ENCODE measurements at places on chromosomes 12 and 14. TPM values are rescaled to one million over a fixed set of nuclear protein-coding genes. Genes with fewer than 3 reads are reported as not detected.

GRCh38 chr14:104096318-104096717, 10.8 kb downstream of the ASPG start:
- H3K4me1 ChIP-seq, result peaks cover 3% of the 10 kb centered on the region
- DNase-seq, result no peak
- H3K36me3 ChIP-seq, result no peaks in the 10 kb centered on the region
- H3K27me3 ChIP-seq, result no peaks in the 10 kb centered on the region

DNA sequence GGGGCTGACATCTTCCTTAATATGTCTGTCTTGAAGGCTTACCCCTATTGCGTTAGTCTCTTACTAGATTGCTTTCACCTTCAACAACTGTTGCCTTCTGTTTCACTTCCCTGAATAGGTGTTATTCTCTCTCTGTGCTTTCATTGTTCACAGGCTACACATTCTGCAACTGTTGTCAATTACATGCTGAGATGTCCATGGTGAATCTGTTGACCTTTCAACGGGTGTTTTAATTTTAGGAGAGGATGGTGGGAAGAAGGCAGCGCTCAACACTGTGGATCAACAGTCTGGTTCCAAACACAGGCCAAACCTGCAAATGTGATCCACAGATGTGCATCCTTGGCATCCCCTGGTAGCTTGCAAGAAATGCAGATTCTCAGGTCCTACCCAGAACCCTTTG, 101.9 kb downstream of the DACT1 start:
- H3K27ac ChIP-seq, result no peak overlapping the region
- H3K36me3 ChIP-seq, result no peaks in the 10 kb centered on the region
- peaks cover 3% of the 10 kb centered on the region for H3K4me1 ChIP-seq
- H3K4me3 ChIP-seq, result no peak overlapping the region
- DNase-seq, result no peak

DNA sequence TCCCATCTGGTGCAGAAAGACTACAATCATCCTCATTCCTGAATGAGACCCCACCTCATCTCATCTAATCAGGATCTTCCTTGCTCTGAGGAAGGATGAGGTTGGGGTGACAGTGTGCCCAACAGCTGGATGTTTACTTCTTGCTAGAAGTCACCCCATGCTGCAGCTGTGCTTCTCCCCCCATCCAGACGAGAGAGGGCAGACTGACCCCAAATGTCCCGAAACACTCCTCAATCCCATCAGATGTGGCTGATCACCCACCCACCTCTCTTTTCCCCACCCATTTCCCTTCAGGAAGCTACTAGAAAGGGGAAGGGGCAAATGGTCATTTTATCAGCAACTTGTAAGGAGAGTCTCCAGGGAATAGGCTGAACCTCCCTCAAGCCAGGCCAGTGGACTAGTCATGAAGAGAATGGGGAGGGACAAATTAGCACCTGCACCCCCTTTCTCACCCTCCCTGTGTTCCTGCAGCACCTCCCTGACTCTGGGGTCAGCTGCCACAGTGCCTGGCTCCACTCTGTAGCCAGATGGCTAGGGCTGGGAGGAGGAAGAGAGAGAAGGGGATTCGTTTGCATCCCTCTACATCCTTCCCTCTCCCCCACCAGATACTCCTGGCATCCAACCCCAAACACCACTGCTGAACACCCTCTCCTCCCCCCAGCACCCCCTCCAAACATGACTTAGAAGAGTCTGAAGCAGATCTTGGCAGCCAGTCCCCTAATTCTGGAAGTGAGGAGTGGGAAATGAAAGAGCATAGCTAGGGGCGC, 2.8 kb upstream of the BAZ2A start:
- H3K27ac ChIP-seq, result no peak overlapping the region
- peak; percentile 17 for DNase-seq
- peak overlapping the region; percentile 31 for H3K4me3 ChIP-seq
- H3K36me3 ChIP-seq, result no peaks in the 10 kb centered on the region
- no peaks in the 10 kb centered on the region for H3K27me3 ChIP-seq

- H3K36me3 ChIP-seq, result no peaks in the 10 kb centered on the region
- H3K4me1 ChIP-seq, result peaks cover 11% of the 10 kb centered on the region
- DNase-seq, result peak; percentile 65
- H3K4me3 ChIP-seq, result peak overlapping the region; percentile 88
- H3K27me3 ChIP-seq, result peaks cover 33% of the 10 kb centered on the region
Observed at GRCh38 chr12:62934239-62934798, 631 bp downstream of the PPM1H start.

GRCh38 chr14:59897757-59898383, 22.1 kb upstream of the LRRC9 start:
- DNase-seq, result peak; percentile 74
- no peaks in the 10 kb centered on the region for H3K36me3 ChIP-seq
- no peak overlapping the region for H3K27ac ChIP-seq
- H3K4me3 ChIP-seq, result no peak overlapping the region
- H3K4me1 ChIP-seq, result no peaks in the 10 kb centered on the region

- DNase-seq, result peak; percentile 97
- peak within 1 kb of the TSS; percentile 84 for H3K4me3 ChIP-seq
- H3K4me1 ChIP-seq, result peaks cover 17% of the 10 kb centered on the region
- H3K27me3 ChIP-seq, result peaks cover 58% of the 10 kb centered on the region
- H3K36me3 ChIP-seq, result no peaks in the 10 kb centered on the region
- no peak within 1 kb of the TSS for H3K27ac ChIP-seq
Observed at GRCh38 chr12:132489602-132490266, at the start of gene FBRSL1. Gene FBRSL1, plus strand, starts transcription at chr12:132490151.

GRCh38 chr12:79326222-79326621, 364.5 kb downstream of the PAWR start:
- H3K4me1 ChIP-seq, result peaks cover 20% of the 10 kb centered on the region
- DNase-seq, result no peak
- H3K4me3 ChIP-seq, result no peak overlapping the region
- H3K27me3 ChIP-seq, result no peaks in the 10 kb centered on the region
- no peaks in the 10 kb centered on the region for H3K36me3 ChIP-seq
- no peak overlapping the region for H3K27ac ChIP-seq

- no peaks in the 10 kb centered on the region for H3K36me3 ChIP-seq
- H3K4me3 ChIP-seq, result no peak overlapping the region
- DNase-seq, result no peak
- no peaks in the 10 kb centered on the region for H3K27me3 ChIP-seq
- peaks cover 4% of the 10 kb centered on the region for H3K4me1 ChIP-seq
- H3K27ac ChIP-seq, result no peak overlapping the region
Observed at GRCh38 chr12:55686366-55687010, 21.2 kb downstream of the ITGA7 start.

DNA sequence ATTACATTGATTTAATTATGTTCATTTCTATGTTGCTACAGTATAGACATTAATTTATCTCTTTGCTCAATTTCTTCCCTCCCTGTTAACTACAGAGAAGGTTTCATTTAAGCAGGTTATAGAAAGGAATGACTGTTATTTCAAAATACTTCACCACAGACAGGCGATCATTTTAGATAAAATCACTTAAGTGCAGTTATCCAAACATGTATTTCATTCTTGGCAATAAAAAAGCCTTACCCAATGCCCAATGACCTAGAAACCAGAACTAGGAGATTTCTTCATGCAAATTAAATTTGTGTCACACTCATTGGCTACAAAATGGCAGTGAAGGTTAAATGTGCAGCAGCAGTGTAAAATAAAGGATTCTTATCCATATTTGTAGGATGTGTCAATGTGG, 266.4 kb downstream of the KCNH5 start:
- H3K27ac ChIP-seq, result no peak overlapping the region
- no peaks in the 10 kb centered on the region for H3K36me3 ChIP-seq
- peaks cover 13% of the 10 kb centered on the region for H3K27me3 ChIP-seq
- DNase-seq, result no peak
- no peak overlapping the region for H3K4me3 ChIP-seq

- no peak for DNase-seq
- H3K27me3 ChIP-seq, result no peaks in the 10 kb centered on the region
- H3K27ac ChIP-seq, result no peak overlapping the region
Observed at GRCh38 chr14:106141242-106142220, 615.1 kb downstream of the TMEM121 start.

GRCh38 chr12:43289426-43289801, 262.6 kb downstream of the ADAMTS20 start:
- no peak overlapping the region for H3K27ac ChIP-seq
- DNase-seq, result no peak
- H3K36me3 ChIP-seq, result no peaks in the 10 kb centered on the region
- no peaks in the 10 kb centered on the region for H3K27me3 ChIP-seq
- H3K4me1 ChIP-seq, result peaks cover 37% of the 10 kb centered on the region

GRCh38 chr12:46147144-46147543, 121.7 kb downstream of the SLC38A1 start:
- DNase-seq, result no peak
- H3K36me3 ChIP-seq, result no peaks in the 10 kb centered on the region
- no peaks in the 10 kb centered on the region for H3K27me3 ChIP-seq
- no peak overlapping the region for H3K4me3 ChIP-seq

DNA sequence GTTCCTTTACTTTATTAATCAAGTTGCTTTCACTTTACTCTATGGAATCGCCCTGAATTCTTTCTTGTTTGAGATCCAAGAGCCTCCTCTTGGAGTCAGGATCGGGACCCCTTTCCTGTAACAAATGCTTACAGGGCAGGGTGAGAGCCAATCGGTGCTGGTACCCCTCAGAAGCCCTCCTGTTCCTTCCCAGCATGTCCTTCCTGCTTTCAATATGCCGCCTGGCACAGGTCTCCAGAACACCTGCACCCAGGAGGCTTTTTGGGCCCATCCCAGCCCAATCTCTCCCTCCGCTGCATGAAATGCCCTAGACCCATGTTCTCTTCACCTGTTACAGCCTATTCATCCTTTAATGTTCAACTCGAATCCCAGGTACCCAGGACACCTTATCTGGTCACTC, 122.2 kb downstream of the FOXN3 start:
- H3K27ac ChIP-seq, result no peak overlapping the region
- no peak overlapping the region for H3K4me3 ChIP-seq
- no peaks in the 10 kb centered on the region for H3K36me3 ChIP-seq
- H3K4me1 ChIP-seq, result peaks cover 27% of the 10 kb centered on the region

GRCh38 chr14:32633930-32634329, 304.7 kb upstream of the NPAS3 start:
- H3K27me3 ChIP-seq, result no peaks in the 10 kb centered on the region
- DNase-seq, result no peak
- H3K36me3 ChIP-seq, result no peaks in the 10 kb centered on the region
- peaks cover 17% of the 10 kb centered on the region for H3K4me1 ChIP-seq
- no peak overlapping the region for H3K4me3 ChIP-seq
- H3K27ac ChIP-seq, result no peak overlapping the region

- no peak overlapping the region for H3K4me3 ChIP-seq
- no peak overlapping the region for H3K27ac ChIP-seq
- no peaks in the 10 kb centered on the region for H3K27me3 ChIP-seq
- no peaks in the 10 kb centered on the region for H3K36me3 ChIP-seq
- no peak for DNase-seq
Observed at GRCh38 chr12:87660987-87661774, 368.0 kb downstream of the C12orf50 start.

- no peak for DNase-seq
- H3K4me3 ChIP-seq, result no peak overlapping the region
- no peaks in the 10 kb centered on the region for H3K36me3 ChIP-seq
- H3K27ac ChIP-seq, result no peak overlapping the region
Observed at GRCh38 chr12:16564675-16565074, 41.3 kb downstream of the LMO3 start.

- no peaks in the 10 kb centered on the region for H3K36me3 ChIP-seq
- H3K27me3 ChIP-seq, result no peaks in the 10 kb centered on the region
- H3K4me1 ChIP-seq, result peaks cover 28% of the 10 kb centered on the region
- H3K27ac ChIP-seq, result no peak overlapping the region
- no peak for DNase-seq
- H3K4me3 ChIP-seq, result no peak overlapping the region
Observed at GRCh38 chr14:95143808-95144620, 13.3 kb downstream of the DICER1 start.

GRCh38 chr12:78392918-78393317, 471.7 kb upstream of the SYT1 start:
- no peaks in the 10 kb centered on the region for H3K36me3 ChIP-seq
- DNase-seq, result no peak
- no peaks in the 10 kb centered on the region for H3K4me1 ChIP-seq
- no peaks in the 10 kb centered on the region for H3K27me3 ChIP-seq

DNA sequence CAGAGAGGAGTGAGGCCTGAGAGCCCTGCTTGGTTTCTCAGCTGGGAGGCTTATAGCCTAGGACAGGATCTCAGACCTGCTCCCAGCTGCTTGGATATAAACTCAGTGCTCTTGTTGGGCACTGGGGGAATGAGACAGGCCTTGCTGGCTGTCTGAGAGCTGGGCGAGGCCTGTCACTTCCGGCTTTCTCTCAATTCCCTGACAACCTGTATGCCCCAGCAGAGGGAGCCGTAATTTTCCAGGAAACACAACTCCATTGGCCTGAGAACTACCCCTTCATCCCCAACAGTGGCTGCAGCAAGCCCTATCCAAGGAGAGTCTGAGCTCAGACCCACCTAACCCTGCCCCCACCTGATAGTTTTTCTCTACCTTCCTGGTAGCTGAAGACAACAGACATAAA, 258.3 kb upstream of the STXBP6 start:
- H3K36me3 ChIP-seq, result no peaks in the 10 kb centered on the region
- H3K4me3 ChIP-seq, result no peak overlapping the region
- no peaks in the 10 kb centered on the region for H3K4me1 ChIP-seq
- H3K27ac ChIP-seq, result no peak overlapping the region
- no peak for DNase-seq

- no peaks in the 10 kb centered on the region for H3K36me3 ChIP-seq
- no peak overlapping the region for H3K27ac ChIP-seq
- DNase-seq, result no peak
Observed at GRCh38 chr12:92676710-92677109, 26.1 kb upstream of the PLEKHG7 start.

- H3K27ac ChIP-seq, result no peak overlapping the region
- peaks cover 44% of the 10 kb centered on the region for H3K4me1 ChIP-seq
- no peak overlapping the region for H3K4me3 ChIP-seq
- no peak for DNase-seq
- peaks cover 9% of the 10 kb centered on the region for H3K27me3 ChIP-seq
Observed at GRCh38 chr12:47987411-47988072, 16.7 kb downstream of the COL2A1 start.

DNA sequence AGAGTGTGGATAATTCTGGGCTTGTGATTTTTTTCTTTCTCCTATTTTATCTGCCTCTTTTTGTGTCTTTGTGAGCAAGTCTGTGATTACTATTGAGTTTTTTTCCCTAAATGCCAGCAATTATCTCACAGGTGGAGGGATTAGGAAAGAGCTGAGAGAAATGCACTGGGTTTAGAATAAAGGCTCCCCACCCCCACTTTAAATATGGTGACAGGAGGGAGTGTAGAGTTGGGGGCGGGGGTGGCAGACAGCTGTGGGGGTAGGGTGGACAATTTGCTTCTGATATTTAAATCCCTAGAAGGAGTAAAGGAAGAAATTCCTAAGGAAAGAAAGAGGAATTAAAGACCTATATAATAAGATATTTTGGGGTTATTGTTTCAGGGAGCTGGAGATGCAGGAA, 145.9 kb downstream of the NRXN3 start:
- no peaks in the 10 kb centered on the region for H3K27me3 ChIP-seq
- peak; percentile 19 for DNase-seq
- no peaks in the 10 kb centered on the region for H3K36me3 ChIP-seq
- peak overlapping the region; percentile 47 for H3K27ac ChIP-seq
- peaks cover 48% of the 10 kb centered on the region for H3K4me1 ChIP-seq

- no peak for DNase-seq
- no peak overlapping the region for H3K27ac ChIP-seq
- no peaks in the 10 kb centered on the region for H3K27me3 ChIP-seq
- H3K4me3 ChIP-seq, result no peak overlapping the region
- H3K36me3 ChIP-seq, result no peaks in the 10 kb centered on the region
Observed at GRCh38 chr12:91948504-91948903, 197.1 kb downstream of the BTG1 start.

Gene LRFN5
- total RNA-seq, result 0.12 TPM

Gene GSG1
- not detected for total RNA-seq

Gene TMEM119
- 0.97 TPM for total RNA-seq

Gene CLEC1B
- not detected for total RNA-seq

Gene TAS2R31
- total RNA-seq, result 13.2 TPM

Gene PLCZ1
- not detected for total RNA-seq

Gene CFAP73
- total RNA-seq, result not detected

Gene HOXC12
- not detected for total RNA-seq
